Activated naive CD8-positive, alpha-beta T cell treated with anti-CD3 and anti-CD28 coated beads for 36 hours (primary cell): ENCODE measurements at places on chromosomes 12 and 14. TPM values are rescaled to one million over a fixed set of nuclear protein-coding genes. Genes with fewer than 3 reads are reported as not detected.

DNA sequence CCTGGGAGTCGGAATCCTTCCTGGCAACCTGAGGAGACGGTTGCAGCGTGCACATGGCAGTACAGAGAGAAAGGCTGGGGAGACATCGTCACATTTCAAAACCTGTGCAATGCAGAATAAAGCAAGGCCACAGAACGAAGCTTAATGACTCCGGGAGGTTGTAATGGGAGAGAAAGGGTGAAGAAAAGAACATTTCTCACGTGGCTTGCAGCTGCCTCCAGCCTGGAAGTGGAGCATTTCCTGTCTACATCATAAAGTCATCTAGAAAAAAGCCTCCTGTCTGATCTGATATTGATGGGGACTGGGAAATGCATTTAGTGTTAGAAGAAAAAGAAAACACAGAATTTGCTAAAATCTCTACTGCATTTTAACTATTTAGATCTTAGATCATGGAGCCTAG, 209.3 kb downstream of the TMEM132C start:
- no peak for DNase-seq

GRCh38 chr12:75592086-75592485, 80.7 kb upstream of the KRR1 start:
- DNase-seq = no peak

GRCh38 chr12:106031761-106032622, 106.8 kb downstream of the NUAK1 start:
- DNase-seq = no peak

DNA sequence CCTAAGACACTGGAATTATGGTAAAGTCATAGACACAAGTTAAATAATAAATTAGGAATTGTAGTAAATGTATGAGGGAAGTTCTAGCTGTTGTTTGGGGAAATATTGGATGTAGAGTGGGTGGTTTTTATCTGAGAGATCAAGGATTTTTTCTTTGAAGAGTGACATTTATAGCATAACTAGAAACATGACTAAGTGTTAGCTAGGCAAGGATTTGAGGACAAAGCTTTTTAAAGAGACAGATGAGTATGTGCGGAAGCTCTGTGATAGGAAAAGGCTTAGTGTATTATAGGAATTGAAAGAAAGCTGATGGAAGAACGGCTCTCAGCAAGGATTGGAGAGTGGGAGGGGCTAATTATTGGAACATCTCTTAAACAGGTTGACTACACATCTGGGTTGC, 24.5 kb downstream of the PDZRN4 start:
- no peak for DNase-seq

INHBE gene
- total RNA-seq = 1.2 TPM
